Effector memory CD8-positive, alpha-beta T cell (primary cell): ENCODE measurements at places on chromosomes 5 and 9.

DNA sequence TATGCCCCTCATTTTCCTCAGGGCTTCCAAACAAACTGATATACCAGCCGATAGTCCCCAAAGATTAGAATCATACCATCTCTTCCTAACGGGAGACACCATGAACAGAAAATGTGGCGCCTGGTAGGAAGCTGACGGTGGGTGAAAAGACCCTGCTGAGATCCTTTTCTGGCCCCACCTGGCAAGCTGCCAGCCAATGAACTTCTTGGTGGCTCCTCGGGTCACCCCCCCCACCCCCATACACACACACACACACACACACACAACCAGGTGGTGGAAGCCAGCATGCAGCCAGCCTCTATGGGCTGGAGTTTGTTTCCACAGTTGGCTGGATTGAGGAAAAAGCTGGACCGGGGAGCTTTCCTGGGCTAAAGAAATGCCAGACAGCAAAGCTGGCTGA is 4.8 kb upstream of the CCIN start:
- DNase-seq, result no peak

- DNase-seq, result peak; percentile 81
Observed at GRCh38 chr9:71783120-71783523, 14.8 kb upstream of the CEMIP2 start.

- no peak for DNase-seq
Observed at GRCh38 chr9:133238272-133238850, 29.3 kb upstream of the OBP2B start.

- DNase-seq, result no peak
Observed at GRCh38 chr9:87527211-87527916, 29.7 kb downstream of the DAPK1 start.

- no peak for DNase-seq
Observed at GRCh38 chr5:150206098-150206778, 16.4 kb downstream of the SLC6A7 start.

DNA sequence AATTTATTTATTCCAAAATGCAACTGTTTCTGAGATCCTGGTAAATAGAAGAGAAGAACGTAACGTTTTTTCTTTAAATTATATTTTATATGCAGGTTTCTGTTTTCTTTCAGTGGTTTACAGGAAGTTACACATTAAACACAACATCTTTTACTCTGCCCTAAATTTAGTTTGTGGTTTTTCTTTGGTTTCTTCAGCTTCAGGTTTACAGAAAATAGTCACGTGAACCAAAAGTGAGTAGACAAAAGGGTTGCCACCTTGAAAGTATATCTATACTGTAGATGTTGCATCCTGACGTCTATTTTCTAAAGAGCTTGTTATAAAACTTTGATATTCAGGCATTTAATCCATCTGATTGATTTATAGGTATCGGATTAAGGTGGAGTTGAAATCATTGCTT is 1236.6 kb downstream of the MAT2B start:
- DNase-seq, result no peak

GRCh38 chr5:96031811-96032261 is 70.2 kb upstream of the ELL2 start:
- no peak for DNase-seq

GRCh38 chr5:92629000-92629399 is 952.0 kb downstream of the NR2F1-AS1 start:
- no peak for DNase-seq

DNA sequence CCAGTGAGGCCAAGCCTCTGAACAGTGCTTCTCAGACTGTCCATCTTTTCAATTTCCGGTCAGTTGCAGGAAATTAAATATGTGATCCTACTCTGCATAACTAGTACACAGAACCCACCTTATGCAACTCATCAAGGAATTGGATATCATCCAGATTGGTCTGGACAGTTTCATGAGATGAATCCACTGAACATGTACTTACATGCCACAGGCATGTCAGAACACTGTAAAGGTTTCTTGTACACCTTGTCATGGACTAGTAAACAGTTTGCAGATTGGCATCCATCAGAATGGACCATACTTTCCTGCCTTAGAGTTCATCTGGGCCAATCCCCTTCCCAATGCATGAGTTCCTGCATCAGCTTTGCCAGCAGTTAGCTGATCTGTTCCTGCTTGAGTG is 30.4 kb downstream of the GARNL3 start:
- DNase-seq, result no peak

DNA sequence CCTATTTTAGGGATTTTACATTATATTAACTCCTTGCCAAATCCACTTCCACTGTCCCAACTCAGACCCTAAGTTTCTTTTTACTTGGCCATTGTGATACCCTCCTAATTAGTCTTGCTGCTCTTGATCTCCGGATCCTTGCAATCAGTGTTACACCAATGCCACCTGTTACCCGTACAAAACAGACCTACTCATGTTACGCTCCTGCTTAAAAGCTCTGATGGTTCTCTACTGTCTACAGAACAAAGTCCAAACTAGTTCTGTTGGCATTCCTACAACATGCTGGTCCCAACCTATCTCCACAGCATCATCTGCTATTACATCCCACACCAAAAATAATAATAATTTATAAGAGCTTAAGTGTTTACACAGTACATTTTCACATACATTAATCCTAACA is 9.8 kb downstream of the ECPAS start:
- no peak for DNase-seq

DNA sequence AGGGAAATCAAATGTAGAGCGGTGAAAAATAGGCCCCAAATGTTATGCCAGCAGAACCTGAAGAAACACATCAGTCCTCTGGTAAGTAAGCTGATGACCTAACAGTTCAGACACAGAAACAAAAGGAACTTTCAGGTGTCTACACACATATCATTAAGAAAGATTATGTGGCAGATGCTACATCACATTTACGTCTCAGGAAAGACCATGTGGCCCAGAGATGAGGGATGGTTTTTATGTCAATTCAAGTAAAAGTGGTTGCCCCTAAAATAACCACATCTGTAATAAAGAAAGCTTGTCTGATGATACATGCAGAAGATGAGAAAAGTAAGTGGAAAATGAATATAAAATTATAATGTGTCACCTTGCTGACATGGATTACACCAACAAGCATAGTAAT is 31.4 kb downstream of the GNAQ start:
- no peak for DNase-seq

- DNase-seq, result no peak
Observed at GRCh38 chr5:37722236-37723161, 117.3 kb downstream of the GDNF start.

GRCh38 chr9:125189011-125189360 is 617 bp downstream of the PPP6C start:
- DNase-seq, result no peak

DNA sequence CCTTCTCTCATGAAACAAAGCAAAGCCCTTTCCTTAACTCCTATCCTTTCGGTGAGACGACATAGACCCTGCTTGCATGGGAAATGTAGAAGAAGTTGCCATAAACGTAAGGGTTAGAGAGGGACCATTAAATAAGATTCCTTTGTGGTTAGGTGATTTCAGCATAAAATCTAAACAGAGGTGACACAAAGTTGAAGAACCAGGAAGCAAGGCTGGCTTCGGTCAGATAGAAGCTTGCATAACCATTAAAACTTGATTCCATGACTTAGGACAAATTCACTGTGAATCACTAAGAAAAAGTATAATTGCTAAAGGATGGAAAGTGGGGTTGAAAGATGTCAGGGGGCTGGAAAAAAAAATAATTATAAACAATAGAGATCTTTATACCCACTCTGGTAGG is 30.9 kb upstream of the ABLIM3 start:
- DNase-seq, result no peak

DNA sequence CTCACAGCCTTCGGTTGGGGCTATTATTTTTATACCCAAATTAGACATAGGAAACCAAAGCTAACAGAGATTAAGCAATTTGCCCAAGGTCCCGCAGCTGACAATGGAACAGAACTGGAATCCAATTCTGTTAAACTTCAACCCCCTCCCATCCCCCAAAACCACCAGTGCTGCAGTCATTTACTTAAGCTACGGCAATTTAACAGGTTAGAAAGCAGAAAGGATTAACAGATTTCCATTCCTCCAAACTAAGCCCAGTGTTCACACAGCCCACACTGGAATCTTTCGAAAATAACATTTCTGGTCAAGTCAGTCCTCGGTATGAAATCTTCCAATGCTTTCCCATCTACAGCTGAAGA is 1023.1 kb upstream of the DMAC1 start:
- DNase-seq, result no peak

DNA sequence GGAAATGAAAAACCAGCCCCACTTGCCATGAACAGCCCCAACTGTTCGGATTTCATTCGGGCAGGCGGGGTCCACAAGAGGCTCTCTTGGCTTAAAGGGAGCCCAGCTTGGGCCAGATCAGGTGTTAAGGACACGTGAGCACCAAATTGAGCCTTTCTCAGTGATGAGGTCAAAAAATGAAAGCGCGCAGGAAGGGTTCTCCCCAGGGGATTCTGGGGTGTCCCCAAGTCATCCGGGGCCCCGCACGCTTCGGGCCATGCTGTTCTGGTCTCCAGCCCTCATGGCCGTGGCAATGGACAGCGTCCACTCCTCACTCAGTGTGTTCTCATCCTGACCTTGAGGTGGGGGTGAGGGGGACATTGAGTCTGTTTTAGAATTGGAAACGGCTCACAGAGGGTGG is 10.9 kb downstream of the AK1 start:
- DNase-seq, result no peak

GRCh38 chr5:103951776-103952175 is 389.2 kb upstream of the NUDT12 start:
- DNase-seq, result no peak

DNA sequence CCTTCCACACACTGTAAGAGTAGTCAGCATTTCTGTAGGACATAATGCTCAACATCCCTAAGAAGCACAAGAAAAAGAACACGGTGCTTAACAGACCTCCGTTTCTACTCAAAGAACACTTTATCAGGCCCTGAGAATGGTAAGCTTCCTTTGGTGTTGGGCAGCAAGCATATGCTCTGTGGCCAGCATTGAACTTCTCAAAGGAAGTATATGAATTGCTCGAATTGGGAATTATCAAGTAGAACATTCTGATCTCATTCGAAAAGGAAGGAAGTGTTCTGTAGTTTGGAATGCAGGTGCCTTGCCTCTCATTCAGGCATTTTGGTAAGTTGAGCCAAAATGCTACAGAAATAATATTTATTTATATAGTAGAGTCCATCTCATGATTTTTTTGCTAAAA is 61.0 kb downstream of the C5 start:
- no peak for DNase-seq

GRCh38 chr9:94656200-94656599 is 16.9 kb upstream of the FBP1 start:
- DNase-seq, result no peak

DNA sequence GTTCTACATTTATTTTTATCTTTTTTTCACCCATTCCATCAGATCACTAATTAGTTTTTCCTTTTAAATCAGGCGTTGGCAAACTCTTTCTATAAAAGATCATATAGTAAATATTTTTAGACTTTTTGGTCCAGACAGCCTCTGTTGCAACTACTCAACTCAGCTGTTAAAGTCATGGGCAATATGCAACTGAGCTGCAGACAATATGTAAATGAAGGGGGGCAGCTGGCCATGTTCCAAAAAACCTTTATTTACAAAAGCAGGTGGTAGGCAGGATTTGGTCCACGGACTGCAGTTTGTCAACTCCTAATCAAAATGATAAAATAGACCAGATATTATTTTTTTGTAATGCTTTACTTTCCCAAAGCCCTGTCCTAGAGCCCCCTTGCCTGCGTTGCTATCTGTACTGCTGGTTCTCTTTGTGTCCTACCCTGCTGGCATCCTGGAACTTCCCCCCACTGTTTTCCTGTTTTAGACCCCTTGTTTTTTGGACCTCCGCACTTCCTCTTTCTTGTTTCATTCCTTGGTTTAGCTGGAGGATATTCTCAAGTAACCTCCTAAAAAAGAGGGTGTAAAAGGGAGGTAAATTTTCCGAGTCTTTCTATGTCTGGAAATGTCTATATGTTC is 24.7 kb upstream of the TNFSF8 start:
- DNase-seq, result no peak

DNA sequence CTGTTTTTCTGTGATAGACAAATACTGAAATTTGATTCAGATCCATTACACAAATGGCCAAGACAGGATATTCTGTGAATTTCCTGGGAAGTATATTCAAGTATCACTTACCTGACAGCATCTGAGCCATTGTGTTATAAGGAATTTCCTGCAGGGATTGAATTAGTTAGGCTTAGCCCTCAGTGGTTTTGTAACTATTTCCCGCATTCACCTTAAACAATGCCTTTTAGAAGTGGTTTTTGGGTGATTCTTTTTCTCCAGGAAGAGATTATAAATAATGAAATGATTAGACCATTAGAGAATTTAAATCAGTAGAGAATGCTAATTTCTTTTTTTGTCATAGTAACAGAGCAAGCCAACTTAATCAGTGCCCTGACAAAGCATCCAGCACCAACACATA is 30.6 kb downstream of the ITGA1 start:
- no peak for DNase-seq

DNA sequence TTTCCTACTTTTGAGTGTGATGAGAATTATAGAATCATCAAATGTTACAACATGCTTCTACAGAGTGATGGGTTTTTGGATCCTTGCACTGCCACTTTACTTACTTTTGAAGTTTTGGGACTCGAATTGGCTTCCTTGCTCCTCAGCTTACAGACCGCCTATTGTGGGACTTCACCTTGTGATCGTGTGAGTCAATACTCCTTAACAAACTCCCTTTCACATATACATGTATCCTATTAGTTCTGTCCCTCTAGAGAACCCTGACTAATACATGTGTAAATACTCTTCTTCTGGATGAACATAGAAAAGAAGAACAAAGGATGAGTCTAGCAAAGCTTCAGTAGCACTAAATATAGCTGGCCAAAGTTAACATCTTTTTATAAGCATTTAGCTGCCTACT is 98.7 kb upstream of the PDE4D start:
- no peak for DNase-seq

GRCh38 chr5:153880106-153880505 is 158.6 kb downstream of the FAM114A2 start:
- no peak for DNase-seq

DNA sequence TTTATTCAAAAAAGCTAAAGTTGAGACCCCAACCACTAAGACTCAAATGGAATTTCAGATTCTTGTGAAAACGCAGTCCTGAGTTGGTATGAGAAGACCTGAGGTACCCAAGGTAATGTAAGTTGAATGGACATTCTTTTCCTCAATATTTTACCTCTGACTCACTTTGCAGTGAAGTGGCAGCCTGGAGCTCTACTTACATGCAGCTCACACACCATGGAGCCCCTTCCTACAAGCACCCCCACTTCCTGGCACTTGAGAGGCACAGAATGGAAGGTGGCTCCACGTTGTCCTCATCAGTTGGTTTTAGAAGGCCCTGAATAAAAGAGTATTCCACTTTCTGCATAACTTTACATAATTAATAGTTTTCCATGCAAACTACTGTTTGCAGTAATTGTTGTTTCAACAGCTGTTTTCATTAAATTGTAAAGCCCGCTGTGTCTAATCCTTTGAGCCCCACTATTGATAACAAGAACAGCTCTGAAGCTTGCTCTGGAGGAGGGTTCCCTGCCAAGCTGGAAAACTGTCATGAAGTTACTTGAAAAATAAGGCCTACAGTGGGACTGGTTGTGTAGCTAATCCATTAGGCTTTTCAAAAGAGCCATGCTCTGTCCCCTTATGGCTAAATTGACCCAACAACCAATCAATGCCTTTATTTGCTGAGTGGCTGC is 102.2 kb upstream of the SPATA31D4 start:
- DNase-seq, result no peak
